ENCODE measurements at places on chromosomes 12 and 14. TPM values are rescaled to one million over a fixed set of nuclear protein-coding genes. Genes with fewer than 3 reads are reported as not detected.

The GUCY2C gene
- not detected for total RNA-seq

The GDF3 gene
- not detected for total RNA-seq

The ACTR10 gene
- total RNA-seq: 48.2 TPM

The SYNE3 gene
- 16.9 TPM for total RNA-seq

The FRS2 gene
- 37.0 TPM for total RNA-seq

The TSHR gene
- not detected for total RNA-seq

Measured in placental pericyte (primary cell).